ENCODE measurements at places on chromosomes 7 and 10.

DNA sequence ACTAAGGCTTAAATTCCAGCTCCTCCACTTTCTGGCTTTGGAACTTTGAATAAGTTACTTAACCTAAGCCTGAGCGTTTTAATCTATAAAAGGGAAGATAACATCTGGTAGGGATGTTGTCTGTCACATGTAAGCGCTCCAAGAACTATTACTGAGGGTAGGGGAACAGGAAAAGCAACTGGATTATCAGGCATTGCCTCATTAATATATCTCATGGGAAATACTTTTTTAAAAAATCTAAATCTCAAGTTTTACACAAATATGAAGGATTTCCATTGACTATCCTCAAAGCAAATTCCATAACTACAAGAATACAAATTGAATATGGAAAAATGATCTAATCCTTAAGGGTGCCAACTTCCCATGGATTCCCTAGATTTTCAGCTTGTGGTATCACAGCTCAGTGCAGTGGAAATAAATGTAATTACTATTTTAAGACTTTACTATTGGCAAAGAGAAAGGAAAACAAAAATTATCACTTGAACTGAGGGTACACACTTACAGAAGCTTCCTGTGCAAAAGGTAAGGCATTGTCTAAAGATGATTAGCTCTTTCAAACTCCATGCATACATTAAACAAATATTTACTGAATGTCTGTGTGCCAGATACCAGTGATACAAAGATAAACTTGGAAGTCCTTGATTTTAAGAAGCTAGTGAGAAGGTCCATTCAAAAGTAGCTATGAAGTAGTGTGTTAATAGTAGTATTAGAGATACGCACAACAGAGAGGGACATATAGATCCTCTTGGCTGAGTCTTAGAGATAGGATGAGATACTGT lies 38.4 kb downstream of the NT5C2 start:
- DNase-seq, result peak; percentile 30

DNA sequence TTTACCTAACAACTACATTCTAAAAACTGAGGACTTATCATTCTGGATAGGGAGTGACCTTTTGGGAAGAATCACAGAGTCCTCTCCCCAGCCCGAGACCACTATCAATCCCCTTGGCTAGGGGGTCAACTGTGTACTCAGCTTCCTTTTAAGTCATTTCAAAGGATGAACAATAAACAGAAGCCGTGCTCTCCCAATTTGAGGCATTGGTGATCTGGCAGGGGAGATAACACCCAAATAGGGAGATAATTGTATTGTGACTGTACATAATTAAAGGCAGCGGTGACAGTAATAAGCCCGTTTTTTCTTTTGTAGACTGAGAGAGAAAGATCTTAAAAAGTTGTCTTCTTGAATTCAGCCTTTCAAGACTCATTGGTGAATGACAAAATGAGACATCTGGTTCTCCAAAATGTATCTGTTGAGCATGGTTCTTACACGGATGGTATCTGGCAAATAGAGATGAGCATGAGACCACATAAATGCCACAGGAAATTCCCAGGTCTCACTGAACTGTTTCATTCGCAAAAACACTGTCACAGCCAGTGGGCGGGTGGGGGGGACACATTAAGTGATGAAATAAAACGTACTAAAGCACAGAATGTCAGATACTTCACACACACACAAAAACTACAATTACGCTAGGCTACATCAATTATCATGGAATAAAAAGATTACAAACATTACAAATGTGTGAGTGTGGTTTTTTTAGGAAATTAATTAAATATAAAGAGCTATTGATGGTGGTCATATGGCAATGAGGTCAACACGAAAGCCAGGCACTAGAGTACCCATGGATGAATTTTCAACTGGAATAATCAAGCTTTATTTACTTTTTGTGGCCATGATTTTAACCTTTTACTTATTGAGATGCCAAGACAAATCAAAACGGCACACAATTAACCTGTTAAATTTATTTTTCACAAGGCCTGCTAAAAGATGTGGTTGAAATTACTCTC lies 108.4 kb downstream of the HIPK2 start:
- peak; percentile 51 for DNase-seq

GRCh38 chr7:14125998-14126397 lies 136.5 kb upstream of the ETV1 start:
- DNase-seq, result peak; percentile 7

DNA sequence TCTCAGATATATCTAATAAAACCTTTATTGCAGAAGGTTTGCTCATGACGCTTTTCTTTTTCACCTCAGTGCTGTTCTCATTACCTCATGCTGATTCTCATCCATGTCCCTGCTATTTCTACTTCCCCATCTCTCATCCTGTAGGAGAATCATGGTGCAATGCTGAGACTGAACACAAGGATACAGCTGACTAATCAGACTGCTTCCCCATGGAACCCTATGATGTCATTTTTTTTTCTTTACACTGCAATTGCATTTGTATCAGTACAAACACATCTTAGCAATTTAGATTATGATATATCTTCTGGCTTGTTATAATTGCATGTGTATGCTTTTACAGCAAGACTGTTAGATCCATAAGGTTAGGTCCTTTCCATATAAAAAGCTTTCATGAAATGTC lies 93.7 kb downstream of the SEMA3A start:
- peak; percentile 29 for DNase-seq

DNA sequence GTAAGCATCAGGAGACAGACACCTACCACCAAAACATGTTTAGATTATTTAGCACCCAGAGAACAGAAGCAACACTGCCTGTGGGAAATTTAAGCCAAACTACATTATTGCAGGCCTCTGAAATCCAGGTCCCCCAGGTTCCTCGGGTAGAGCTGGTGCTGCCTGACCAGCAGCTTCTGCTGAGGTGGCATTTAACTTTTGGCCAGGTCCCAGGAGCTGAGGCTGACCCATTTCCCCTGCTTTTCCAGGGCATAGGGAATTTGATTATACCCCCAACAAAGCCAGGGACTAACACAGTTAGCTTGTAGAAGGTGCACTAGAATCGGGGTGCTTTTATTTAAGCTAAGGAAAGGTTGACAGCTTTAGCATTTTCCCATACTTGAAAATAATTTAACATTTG lies 4.7 kb downstream of the LRRC4 start:
- DNase-seq, result no peak

- DNase-seq, result no peak
These were observed 19.1 kb downstream of the AUTS2 start for GRCh38 chr7:69617364-69617763.

DNA sequence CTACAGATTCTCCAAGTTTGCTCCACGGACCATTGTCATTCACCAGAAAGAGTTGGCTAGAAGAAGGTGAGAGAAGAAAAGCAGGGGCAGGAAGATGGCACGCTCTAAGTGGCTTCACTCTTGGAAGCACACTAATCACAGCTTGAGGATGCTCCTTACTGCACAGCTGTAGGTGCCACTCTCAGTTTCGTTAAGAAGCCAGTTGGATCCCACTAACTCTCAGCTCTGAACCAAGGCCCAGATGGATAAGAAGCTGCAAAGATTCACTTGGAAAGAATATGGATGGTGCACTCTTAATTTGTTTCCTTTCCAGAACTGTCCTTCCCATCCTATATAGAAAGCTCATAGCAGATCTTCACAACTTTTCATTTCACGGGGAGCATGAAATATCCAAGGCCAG lies 94.5 kb upstream of the AGK start:
- no peak for DNase-seq

- DNase-seq, result no peak
These were observed 73.9 kb downstream of the PDGFA start for GRCh38 chr7:445563-446288.

DNA sequence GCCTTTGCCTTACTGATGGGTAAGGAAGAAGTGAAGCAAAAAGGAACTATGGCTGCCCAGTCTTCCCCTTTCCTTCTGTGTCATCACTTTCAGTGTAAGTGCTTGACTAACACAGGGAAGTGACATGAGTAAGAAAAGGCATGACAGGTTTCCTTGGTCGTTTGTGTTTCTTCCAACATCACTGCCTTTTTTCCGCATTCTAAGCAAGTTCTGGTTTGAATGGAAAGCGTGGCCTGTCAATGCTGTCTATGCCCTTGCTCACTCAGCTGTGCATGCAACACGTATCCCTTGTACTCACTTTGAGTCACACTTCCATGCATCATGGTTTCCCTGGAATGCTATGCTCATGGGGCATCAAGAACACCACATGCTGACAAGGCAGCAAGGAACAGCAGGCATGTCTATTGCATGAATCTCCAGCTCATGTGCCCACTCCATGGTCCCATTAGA lies 111.8 kb downstream of the OAT start:
- DNase-seq, result no peak

DNA sequence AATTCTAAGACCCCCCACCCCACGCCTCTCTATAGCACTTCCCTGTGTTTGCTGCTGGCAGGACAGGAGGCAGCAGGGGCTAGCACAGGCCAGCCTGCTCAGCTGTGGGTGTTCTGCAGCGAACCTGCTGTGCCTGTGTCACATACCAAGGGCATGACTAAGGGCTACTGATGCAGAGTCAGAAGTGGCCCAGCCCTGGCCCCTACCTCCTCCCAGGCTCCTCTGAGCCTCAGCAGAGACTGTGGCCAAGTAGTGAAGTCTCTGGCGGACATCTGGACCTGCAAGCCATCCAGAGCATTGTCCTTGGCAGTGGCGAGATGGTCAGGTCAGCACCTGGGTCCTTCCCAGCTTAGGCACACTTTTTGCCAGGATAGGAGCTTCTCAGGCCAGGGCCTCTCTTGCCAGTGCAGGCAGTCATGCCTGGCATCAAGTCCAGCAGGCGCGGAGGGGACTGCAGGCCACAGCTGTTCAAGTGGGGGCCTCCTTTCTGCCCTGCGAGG lies 116.3 kb upstream of the RET start:
- peak; percentile 45 for DNase-seq

GRCh38 chr7:43735802-43736603 lies 6.7 kb upstream of the COA1 start:
- no peak for DNase-seq

DNA sequence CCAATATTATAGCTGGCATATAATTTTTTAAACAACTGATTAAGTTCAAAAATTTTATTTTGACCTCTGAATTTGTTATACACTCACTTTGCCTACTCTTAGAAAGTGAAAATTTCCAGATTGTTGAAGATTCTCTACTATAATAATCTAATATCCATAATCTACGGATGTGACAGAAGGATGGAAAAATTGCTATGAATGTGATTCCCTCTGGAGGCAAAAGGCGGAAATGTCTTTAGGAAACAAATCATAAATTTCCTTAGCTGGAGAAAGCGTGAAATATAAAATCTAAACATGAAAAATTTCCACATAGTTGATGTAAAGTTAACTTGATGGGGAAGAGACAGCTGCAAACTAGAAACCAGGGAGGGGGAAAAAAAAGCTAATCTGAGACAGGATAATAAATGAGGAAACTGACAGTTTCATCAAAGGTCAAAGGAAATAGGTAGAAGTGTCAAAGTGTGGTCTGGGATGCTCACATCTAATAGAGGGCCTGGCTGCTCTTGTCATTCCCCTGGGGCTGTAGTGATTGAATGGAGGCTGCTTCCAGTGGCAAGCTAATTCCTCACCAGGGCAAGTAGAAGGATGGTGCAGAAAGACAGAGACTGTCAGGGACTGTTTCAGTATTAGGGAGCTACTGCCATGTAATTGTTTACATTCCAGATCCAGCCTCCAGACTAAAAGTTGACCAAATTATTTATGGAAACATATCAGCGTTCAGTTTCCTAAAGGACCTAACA lies 264.5 kb downstream of the SDHAF3 start:
- DNase-seq, result no peak

GRCh38 chr7:25774675-25775074 lies 377.3 kb upstream of the NFE2L3 start:
- no peak for DNase-seq

All from AG10803 (cell line).